AG09319 (cell line): ENCODE measurements at places on chromosomes 6 and 20.

DNA sequence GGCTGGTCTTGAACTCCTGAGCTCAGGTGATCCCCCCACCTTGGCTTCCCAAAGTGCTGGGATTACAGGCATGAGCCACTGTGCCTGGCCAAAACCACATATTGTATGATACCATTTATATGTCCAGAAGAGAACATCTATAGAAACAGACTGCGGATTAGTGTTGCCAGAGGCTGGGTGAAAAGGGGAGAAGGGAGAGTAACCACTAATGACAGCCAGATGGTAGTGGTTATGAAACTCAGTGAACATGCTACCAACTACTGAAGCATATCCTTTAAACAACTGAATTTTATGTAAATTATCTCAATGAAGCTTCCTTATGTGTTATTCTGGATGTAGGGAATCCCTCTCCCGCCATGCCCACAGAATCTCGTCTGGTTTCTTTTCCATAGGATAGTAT, 15.7 kb downstream of the SLC23A2 start:
- DNase-seq, result peak; percentile 46

DNA sequence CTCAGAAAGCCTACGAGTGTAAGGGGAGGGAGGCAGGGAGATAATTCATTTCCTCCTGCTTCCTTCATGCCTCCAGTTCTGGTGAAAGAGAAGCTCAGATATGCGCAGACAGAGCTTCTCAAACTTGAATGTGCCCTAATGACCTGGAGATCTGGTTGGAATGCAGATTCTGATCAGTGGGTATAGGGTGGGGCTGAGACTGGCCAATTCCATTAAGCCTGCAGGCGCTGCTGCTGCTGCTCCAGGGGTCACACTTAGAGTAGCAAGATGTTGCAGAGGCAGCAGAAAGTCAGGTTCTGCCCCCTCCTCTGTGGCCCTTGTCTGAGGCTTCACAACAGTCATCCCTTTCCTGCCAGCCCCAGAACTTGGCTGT, 161.0 kb downstream of the DHX35 start:
- DNase-seq, result no peak

DNA sequence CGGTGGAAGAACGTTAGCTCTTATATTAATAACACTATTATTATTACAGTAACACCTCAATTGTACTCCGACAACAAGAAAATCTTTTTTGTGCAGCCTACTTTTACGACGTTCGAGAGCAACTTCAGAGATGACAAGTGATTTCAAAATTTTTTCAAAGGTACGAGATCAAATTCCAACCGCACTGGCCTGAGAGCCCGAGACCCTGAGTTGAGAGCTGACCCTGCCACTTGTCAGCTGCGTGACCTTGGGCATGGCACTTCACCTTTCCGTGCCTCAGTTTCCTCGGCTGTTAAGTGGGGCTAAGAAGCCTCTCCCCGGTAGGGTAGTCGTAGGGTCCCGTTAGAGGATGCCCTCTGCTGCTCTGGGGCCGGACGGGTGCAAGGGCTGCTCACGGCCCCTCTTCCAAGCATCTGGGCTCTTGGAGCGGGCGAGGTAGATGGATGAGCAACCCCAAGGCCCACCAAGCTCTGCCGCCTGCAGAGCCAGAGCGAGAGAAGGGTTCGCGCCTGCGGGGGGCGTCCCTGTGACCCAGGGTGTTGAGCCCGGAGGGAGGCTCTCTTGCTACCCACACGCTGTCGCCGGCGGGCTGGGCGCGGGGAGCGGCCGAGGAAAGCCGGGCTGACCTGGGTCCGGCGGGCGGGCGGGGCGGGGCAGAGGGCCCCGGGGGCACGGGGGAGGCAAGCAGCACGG, 510 bp downstream of the NDRG3 start:
- no peak for DNase-seq

- no peak for DNase-seq
Measured at GRCh38 chr6:44388135-44388487, 605 bp downstream of the CDC5L start.

- no peak for DNase-seq
Measured at GRCh38 chr6:37607944-37608343, 89.7 kb downstream of the MDGA1 start.

DNA sequence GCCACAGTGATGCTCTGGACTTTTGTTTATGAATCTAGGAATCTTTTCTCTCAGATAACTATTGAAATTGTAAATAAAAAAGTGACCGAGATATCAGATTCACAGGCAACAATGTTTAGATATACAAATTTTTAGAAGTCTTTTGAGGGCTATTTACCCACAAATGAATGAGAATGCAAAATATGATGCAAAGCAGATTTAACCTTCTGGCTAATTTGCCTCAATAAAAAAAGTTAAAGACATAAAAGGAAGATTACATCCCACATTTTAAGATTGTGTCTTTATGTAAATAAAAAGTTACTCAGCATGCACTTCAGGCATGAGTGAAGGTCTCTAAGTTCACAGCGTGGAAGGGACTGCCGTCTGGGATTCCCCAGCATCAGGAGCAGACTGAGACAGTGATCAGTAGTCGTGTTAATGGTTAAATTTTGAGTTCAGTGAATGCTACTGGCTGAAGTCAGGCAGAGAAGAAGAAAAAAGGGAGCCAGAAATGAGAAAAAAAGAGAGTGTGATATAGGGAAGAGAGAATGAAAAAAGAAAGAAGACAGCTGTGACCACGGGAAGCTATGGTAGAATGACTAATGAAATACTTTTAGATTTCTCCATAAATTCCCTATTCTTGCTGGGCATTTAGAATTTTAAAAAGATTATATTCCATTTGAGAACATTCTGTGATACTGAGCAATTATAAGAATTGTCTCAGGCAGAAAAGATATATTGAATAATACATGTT, 93.6 kb downstream of the MYB start:
- no peak for DNase-seq

GRCh38 chr20:38579219-38579910, 1.6 kb upstream of the ADIG start:
- DNase-seq, result no peak

DNA sequence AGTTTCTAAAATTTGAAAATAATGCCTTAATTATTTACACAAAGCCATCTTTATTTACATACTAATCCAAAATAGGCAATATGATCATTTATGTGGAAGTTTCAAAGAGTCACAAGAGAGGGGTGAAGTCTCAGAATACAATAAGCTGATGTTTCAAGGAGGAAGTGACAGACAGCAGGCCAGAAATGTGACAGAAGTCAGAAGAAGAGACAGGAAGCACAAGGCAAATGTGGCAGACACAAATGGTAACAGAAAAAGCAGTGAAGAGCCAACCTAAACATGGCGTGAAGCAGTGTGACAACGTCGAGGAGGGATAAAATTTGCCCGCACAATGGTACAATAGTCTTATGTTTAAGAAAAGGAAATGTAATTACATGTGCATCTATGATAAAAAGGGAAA, 59.8 kb downstream of the SHPRH start:
- DNase-seq, result no peak

DNA sequence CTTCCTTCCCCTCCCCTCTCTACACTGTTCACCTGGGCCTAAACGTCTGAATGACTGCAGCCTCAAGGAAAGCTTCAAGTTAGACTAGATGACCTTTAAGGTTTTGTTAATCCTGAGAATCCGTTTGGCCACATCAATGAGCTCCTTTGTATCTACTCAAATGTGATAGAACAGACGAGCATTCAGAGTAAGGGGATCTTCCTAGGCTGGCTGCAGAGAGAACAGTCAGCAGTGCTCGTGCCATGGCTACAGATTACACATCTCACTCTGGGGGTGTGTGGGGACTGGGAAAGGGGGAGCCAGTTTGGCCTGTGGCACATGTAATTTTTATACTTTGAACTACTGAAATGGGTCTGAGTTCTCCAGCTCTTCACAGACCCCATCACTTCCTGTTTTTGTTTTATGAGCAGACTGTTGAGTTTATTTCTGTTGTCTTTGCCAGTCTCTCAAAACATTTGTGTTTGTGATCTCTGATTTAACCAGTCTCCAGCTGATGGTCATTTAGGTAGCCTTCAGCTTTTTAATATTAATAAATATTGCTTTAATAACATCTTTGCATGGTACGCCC, 50.9 kb downstream of the KCNS1 start:
- DNase-seq, result no peak

DNA sequence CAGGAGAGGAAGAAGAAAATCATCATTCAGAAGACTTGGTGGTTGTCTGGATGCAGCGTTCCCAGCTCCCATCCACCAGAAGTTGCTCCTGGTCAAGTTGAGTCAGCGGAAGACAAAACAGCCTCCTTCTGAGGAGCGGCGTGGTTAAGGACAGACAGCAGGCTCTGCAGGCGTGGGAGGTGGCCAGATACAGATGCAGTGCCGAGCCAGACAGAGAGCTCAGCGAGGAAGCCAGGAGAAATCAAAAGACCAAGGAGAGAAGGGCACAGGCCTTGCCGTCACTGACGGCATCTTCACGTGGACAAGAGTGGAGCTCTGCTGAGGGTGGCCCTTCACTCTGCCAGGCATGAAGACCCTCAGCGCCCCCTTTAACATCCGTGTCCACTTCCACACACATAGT, 158.5 kb downstream of the THBS2 start:
- no peak for DNase-seq

GRCh38 chr20:37519508-37520418, 1.3 kb upstream of the NNAT start:
- DNase-seq, result no peak

DNA sequence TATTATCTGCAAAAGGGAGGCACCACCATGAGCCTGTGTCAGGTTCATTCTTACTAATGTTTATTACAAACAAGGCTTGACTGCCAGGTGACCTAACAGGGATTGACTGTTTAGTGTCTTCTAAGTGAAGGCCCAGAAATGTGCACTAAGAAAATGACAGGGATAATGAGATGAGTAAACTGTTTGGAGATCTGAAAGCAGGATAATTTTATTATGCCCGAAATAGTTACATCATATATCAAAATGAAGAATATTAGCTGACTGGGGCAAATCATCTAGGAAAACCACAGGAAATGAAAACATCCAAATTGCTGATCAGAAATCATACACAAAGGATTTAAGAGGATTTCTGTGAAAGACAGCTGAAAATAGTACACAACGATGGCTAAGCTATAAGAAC, 516.7 kb downstream of the HDGFL1 start:
- no peak for DNase-seq

DNA sequence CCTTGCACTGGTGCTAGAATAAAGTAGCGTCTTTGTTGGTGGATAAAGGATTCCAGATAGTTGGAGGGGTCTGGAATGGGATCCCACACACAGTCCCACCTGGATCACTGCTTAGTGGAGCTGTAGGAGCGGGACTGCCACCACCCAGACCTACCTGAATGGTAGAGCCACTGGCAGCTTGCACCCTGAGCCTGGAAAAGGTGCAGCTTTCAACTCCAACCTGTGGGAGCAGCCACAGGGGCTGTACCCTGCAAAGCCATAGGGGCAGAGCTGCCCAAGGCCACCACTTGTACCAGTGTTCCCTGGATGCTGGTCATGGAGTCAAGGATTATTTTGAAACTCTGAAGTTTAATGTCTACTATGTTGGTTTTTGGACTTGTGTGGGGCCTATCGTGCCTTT, 26.9 kb downstream of the VTA1 start:
- no peak for DNase-seq

- DNase-seq, result no peak
Measured at GRCh38 chr20:58448958-58449357, 59.9 kb downstream of the VAPB start.

DNA sequence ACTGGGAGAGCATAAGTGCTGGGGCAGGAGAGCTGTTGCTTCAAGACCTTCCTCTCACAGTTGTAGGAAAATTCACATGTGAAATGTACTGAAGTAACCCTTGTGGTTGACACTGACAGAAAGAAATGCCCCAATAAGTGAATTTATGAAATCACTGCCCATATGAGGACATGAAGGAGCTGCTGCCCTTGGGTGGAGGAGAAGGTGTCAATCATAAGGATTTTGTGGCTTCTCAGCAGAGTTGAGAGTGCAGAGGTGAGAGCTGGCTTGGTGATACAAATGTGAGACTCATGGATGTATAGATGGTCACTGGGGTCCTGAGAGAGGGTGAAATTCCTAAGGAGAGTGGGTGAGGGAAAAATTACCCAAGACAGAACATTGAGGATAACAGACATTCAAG, 33.9 kb upstream of the CMTR1 start:
- no peak for DNase-seq

GRCh38 chr6:98056955-98057354, 773.9 kb upstream of the MMS22L start:
- DNase-seq, result no peak

- DNase-seq, result peak; percentile 47
Measured at GRCh38 chr6:160010067-160010466, 41.2 kb downstream of the IGF2R start.

DNA sequence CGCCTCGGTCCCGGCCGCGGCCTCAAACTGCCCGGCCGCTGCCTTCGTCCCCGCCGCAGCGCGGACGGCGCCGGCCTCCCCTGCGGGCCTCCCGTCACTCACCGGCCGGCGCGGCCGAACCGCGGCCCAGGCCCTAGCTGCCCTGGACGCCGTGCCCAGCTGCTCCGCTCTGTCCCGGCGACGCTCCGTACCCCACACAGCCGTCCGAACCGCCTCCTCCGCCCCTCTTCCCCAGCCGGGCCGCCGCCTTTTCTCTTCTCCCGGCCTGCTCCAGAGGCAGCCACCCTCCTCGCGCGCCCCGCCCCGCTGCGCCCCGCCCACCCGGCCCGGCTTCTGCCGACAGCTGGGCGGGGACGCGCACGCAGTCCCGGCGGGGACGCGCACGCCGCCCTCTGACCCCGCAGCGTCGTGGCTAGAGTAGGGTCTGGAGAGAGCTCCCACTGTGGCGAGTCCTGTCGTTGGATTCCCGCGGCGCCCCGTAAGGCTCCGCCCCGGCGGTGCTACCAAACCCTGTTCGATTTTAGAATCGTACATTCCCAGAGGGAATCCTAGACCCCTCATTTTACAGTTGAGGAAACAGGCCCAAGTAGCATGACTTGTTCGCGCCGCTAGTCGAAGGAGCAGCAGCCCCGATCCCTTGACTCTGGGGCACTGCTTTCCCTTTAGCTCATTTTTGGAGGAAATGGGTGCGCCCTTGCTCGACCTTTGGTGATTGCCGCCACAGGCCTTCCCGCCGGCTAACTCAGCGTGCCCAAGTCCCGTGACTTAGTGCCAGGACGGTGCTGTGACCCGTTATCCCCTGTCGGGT, at the start of gene FBXO30:
Gene FBXO30 (minus strand): TSS at position 295 of the 808 bp plus-strand sequence. CDS start 8,390 bp downstream, outside the sequence.
- peak; percentile 66 for DNase-seq

DNA sequence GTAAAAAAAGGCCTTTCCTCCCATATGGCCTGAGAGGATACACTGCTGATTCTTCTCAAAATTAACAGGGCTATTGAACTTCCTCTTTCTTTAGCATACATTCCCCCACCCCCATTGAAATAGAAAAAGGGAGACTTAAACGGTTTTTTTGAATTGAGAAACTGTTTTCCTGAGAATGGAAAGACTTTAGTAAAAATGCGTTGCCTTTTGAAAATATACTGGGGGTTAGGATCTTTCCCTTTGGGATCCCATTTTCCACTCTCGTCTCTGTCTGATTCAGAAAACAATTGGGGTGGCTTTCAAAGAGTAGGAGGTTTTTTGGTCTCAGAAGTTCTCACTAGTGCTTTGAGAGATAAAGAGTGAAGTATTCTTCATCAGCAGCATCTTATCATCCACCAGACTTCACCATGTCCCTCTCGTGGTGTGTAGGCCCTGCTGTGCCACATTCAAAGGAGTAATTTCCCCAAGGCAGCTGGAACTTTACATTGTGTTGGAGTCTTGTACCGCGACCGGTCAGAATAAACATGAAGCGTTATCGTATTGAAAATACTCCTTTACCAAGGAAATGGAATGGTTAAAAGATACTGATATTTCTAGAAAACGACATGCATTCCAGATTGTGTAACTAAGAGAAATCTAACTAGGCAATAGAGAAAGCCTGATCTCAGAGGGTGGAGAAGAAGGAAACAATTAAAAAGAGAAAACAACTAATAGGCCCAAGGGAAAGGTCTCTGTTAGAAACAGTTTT, 10.6 kb downstream of the MYB start:
- no peak for DNase-seq
